Activated CD8-positive, alpha-beta T cell treated with anti-CD3 and anti-CD28 coated beads for 36 hours (primary cell): ENCODE measurements at places on chromosomes 6 and 20. TPM values are rescaled to one million over a fixed set of nuclear protein-coding genes. Genes with fewer than 3 reads are reported as not detected.

DNA sequence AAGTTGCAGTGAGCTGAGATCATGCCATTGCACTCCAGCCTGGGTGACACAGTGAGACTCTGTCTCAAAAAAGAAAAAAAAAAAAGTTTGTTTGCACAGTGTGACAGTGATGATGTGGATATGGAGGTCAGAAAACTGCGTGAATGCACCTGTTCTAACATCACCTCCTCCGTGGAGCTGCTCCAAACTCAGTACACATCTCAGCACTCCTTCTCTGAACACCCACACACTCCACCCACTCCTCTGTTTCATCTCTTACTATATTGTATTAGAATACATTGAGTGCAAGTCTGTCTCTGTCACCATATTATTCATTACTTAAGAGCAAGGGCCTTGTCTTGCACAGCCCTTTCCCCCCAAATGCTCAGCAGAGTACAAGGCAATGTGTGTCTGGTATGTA, 51.5 kb upstream of the ENPP4 start:
- H3K36me3 ChIP-seq: no peaks in the 10 kb centered on the region
- H3K4me3 ChIP-seq: no peak overlapping the region
- H3K27ac ChIP-seq: no peak overlapping the region
- DNase-seq: peak; percentile 13
- no peaks in the 10 kb centered on the region for H3K27me3 ChIP-seq

DNA sequence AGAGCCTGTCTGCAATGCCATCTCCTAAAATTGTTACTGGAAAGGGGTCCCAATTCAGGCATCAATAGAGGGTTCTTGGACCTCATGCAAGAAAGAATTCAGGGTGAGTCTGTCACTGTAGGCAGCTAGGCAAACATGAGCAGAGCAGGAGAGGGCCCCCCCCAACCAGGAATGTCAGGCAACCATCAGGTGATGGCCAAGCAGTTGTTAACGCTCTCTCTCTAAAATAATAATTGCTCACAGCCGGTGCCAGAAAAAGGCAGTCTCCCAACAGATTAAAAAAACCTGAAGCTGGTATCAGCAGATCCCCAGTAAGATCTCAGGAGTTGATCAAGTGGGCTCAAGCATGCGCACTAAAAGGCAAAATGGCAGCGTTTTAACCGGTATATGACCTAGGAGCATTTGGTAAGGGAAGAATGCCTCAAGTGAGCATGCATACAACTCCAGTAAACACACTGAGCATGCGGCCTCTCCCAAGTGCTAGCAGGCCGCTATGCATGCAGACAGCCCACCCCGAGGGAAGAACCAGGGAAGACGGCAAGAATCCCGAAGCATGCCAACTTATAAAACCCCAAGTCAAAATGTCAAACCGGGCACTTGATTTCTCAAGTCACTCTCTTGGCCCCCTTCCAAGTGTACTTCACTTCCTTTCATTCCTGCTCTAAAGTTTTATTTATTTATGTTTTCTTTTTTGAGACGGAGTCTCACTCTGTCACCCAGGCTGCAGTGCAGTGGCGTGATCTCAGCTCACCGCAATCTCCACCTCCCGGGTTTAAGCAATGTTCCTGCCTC, 44.0 kb upstream of the RNGTT start:
- DNase-seq: no peak
- H3K27ac ChIP-seq: no peak overlapping the region
- H3K4me3 ChIP-seq: no peak overlapping the region

NHLRC1 gene
- not detected for total RNA-seq

- no peak overlapping the region for H3K4me3 ChIP-seq
- peaks cover 15% of the 10 kb centered on the region for H3K27me3 ChIP-seq
Measured at GRCh38 chr6:105862936-105863607, 223.1 kb upstream of the PRDM1 start.

- H3K27ac ChIP-seq: no peak overlapping the region
- H3K4me1 ChIP-seq: peaks cover 3% of the 10 kb centered on the region
- H3K27me3 ChIP-seq: no peaks in the 10 kb centered on the region
- no peak for DNase-seq
Measured at GRCh38 chr6:5205877-5206850, 54.6 kb downstream of the LYRM4 start.

POLR1C gene
- total RNA-seq: 43.1 TPM

- no peak for DNase-seq
- no peaks in the 10 kb centered on the region for H3K27me3 ChIP-seq
- no peaks in the 10 kb centered on the region for H3K36me3 ChIP-seq
- H3K4me3 ChIP-seq: no peak overlapping the region
- H3K27ac ChIP-seq: no peak overlapping the region
Measured at GRCh38 chr6:17771609-17772008, 64.9 kb upstream of the NUP153 start.

DNA sequence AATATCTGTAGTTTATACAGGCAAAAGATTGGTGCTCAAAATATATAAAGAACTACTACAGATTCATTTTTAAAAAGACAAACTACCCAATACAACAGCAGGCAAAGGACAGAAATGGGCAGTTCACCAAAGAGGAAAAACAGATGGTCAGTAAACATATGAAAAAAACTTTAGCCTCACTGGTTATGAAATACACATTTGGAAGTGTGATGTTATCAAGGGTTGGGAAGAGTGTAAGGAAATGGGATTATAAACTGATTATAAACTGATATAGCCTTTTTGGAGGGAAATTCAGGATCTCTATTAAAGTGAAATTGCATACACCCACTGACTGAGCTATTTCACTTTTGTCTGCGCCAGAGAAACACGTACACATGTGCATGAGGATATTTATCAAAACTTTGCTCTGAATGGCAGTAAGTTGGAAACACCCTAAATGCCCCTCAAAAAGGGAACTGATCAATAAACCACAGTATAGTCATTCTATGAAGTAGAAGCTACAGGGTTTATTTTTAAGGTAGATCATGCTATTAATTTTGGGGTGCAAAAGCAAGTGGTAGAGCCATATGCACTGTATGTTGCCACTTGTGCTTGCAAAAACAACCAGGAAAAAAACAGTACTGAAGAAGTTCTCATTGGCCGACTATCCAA, 32.2 kb upstream of the ARFGEF2 start:
- H3K36me3 ChIP-seq: no peaks in the 10 kb centered on the region
- no peaks in the 10 kb centered on the region for H3K4me1 ChIP-seq
- H3K4me3 ChIP-seq: no peak overlapping the region
- DNase-seq: no peak
- no peak overlapping the region for H3K27ac ChIP-seq

DNA sequence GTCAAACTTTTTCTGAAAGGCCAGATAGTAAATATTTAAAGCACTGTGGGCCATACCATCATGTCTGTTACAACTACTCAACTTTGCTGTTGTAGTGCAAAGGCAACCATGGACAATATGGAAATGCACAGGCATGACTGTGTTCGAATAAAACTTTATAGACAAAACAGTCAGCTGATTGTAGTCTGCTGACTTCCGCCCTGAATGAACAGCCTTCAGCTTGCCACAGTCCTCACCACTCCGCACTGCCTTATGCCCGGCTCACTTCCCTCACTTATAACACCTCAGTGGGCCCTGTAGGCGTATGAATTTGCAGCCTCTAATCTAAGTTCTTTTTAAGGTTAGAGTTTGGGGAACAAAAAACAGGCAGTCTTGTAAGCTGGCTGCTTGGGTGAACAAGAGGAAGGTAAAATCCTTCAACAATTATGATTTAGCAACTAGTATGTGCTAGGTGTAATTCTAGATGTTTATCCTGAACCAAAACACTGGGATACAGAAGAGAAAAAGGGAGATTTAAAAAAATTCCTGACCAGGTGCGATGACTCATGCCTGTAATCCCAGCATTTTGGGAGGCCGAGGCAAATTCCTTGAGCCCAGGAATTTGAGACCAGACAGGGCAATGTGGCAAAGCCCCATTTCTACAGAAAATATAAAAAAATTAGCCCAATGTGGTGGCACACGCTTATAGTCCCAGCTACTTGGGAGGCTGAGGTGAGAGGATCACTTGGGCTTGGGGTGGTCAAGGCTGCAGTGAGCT, 6.8 kb upstream of the SLC2A10 start:
- H3K27me3 ChIP-seq: peaks cover 23% of the 10 kb centered on the region
- H3K4me3 ChIP-seq: no peak overlapping the region
- H3K36me3 ChIP-seq: no peaks in the 10 kb centered on the region
- no peak for DNase-seq
- no peak overlapping the region for H3K27ac ChIP-seq
- no peaks in the 10 kb centered on the region for H3K4me1 ChIP-seq

GMPR gene
- 0.65 TPM for total RNA-seq

DNA sequence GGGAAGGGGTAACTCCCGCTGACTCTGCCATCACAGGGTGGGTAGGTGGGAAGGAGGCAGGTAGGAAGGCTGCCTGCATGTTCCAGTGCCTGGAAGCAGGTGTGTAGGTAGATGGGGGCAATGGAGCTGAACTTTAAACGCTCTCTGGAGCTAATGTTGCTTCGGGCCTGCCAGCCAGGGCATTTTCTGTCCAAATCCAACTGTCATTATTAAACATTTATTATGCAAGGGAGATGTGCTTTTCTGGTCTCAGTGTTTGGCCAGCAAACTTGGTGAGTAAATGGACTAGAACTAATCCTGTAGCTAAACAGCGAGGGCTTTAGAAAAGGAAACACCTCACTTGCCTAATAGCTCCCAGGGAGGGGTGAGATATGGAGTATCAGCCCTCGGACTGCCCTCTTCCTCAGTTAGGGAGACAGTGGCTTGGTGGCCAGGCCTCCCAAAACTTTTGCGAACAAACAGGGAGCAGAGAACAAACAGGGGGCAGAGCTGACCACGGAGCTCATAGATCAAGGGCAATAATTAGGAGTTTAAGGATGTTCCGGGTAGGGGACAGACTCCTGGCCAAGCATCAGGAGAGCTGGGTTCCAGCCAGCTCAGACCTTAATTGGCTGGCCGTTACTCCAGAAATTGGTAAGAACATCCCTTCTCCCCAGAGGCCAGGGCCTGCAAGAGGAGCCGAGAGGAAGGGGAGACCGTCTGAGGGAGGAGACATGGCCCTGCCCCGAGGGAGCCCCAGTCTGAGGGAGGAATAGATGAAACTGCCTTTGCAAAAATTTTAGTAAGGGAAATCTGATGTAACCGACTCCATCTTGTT, 131.1 kb downstream of the VEGFA start:
- DNase-seq: no peak
- H3K4me3 ChIP-seq: no peak overlapping the region
- no peak overlapping the region for H3K27ac ChIP-seq
- H3K4me1 ChIP-seq: peaks cover 5% of the 10 kb centered on the region

SMLR1 gene
- not detected for total RNA-seq

IL17F gene
- 0.86 TPM for total RNA-seq

- no peak overlapping the region for H3K27ac ChIP-seq
- no peaks in the 10 kb centered on the region for H3K4me1 ChIP-seq
- H3K36me3 ChIP-seq: no peaks in the 10 kb centered on the region
- DNase-seq: no peak
- H3K27me3 ChIP-seq: no peaks in the 10 kb centered on the region
- no peak overlapping the region for H3K4me3 ChIP-seq
Measured at GRCh38 chr6:72238900-72239299, 352.6 kb downstream of the RIMS1 start.

DNA sequence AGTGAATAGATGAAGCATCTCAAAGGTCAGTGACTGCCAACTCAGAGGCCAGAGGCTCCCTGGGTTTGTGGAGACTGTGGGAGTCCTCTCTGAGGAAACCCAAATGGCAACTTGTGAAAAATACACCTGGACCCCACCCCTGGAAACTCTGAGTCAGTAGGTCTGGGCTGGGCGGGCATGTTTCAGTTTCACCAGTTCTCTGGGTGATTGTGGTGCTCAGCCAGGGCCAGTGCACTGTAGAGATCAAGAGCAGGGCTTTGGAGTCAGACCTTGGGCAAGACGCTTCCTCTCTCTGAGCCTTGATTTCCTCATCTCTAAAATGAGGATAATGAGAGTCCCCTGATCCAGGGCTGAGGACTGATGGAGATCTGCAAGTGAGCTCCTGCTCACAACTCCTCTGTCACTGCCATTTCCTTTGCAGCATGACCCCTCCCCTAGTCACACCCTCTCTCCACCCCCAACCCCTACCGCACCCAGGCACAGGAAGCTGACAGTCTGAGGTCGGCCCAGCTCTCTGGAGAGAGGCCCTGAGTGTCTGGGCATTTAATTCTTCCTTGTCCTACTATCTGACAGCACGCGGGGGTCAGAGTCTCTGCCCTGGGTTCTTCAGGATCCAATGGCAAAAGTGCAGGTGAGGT, 5.1 kb downstream of the DEF6 start:
- peaks cover 69% of the 10 kb centered on the region for H3K4me1 ChIP-seq
- H3K27me3 ChIP-seq: no peaks in the 10 kb centered on the region
- peaks cover 57% of the 10 kb centered on the region for H3K36me3 ChIP-seq
- H3K4me3 ChIP-seq: peak overlapping the region; percentile 76
